ENCODE measurements at places on chromosomes 5 and 9. TPM values are rescaled to one million over a fixed set of nuclear protein-coding genes. Genes with fewer than 3 reads are reported as not detected.
A peak's percentile ranks its signal among the peaks of the same experiment; 100 is the strongest.

DNA sequence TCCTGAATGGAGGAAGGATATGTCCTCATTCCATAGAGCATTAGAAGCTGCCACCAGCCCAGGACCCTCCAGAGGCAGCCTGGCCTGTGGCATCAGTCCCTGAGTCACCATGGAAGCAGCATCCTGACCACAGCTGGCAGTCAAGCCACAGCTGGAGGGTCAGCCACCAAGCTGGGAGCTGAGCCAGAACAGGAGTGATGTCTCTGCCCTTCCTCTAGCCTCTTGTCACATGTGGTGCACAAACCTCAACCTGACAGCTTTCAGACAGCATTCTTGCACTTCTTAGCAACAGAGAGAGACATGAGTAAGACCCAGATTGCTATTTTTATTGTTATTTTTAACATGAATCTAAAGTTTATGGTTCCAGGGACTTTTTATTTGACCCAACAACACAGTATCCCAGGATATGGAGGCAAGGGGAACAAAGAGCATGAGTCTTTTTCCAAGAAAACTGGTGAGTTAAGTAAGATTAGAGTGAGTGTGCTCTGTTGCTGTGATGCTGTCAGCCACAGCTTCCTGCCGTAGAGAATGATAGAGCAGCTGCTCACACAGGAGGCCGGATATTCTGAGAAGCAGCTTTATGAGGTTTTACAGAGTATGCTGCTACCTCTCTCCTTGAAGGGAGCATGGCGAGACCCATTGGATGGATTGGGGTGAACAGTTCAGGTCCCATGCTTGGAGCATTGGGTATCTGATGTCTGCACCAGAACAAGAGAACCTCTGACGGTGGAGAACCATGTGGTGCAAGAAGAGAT is 13.0 kb upstream of the CYFIP2 start:
- H3K27ac ChIP-seq: no peak overlapping the region
- no peaks in the 10 kb centered on the region for H3K27me3 ChIP-seq
- no peak overlapping the region for H3K4me3 ChIP-seq
- no peak for DNase-seq

DNA sequence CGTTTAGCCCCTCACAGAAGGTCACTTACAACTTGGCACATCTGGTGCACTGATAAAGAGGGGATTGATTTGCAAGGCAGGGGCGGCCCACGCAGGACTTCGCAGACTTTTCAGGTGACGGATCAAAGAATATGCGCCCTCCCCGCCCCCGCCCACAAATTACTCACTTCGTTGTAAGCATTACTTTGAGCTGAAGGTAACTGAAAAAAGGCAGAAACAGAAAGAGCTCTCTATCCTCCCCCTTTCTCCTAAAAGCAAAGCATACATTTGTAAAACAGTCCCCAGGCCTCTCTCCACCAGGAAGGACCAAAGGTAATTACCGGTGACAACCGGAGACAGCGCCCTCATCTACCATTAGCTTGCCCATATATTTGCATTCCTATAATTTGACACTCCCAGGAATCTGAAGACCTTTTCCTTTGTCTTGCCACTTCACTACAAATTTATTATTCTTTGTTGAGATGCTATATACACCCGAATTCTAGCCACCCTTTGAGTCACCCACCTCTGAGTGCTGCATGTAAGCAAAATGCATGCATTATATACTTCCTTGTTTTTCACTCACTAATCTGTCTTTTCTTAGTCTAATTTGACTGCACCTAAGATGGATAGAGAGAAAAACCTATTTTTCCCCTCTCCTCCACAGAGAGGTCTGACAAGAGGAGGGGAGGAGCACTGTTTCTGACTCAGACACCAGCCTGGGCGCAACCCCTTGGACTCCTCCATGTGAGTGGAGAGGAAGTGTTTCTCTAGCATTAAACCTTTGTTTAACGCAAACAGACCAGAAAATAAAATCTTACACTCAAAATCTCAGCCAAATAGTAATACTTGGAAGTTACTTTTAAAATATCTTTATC is 74.7 kb upstream of the SPIN1 start:
- DNase-seq: no peak
- no peaks in the 10 kb centered on the region for H3K4me1 ChIP-seq
- H3K27me3 ChIP-seq: no peaks in the 10 kb centered on the region
- H3K27ac ChIP-seq: no peak overlapping the region

- no peak overlapping the region for H3K27ac ChIP-seq
- peaks cover 11% of the 10 kb centered on the region for H3K4me1 ChIP-seq
- H3K36me3 ChIP-seq: no peaks in the 10 kb centered on the region
- no peaks in the 10 kb centered on the region for H3K27me3 ChIP-seq
Observed at GRCh38 chr5:39800042-39800601, 375.3 kb upstream of the DAB2 start.

GRCh38 chr5:69184621-69185020 is 4.8 kb upstream of the CENPH start:
- H3K4me1 ChIP-seq: no peaks in the 10 kb centered on the region
- no peak for DNase-seq
- no peak overlapping the region for H3K4me3 ChIP-seq
- no peaks in the 10 kb centered on the region for H3K27me3 ChIP-seq
- H3K36me3 ChIP-seq: no peaks in the 10 kb centered on the region
- H3K27ac ChIP-seq: no peak overlapping the region

GRCh38 chr5:179374506-179375235 is 29.4 kb upstream of the ADAMTS2 start:
- no peak for DNase-seq
- no peaks in the 10 kb centered on the region for H3K36me3 ChIP-seq
- no peaks in the 10 kb centered on the region for H3K27me3 ChIP-seq
- no peak overlapping the region for H3K27ac ChIP-seq
- no peaks in the 10 kb centered on the region for H3K4me1 ChIP-seq

DNA sequence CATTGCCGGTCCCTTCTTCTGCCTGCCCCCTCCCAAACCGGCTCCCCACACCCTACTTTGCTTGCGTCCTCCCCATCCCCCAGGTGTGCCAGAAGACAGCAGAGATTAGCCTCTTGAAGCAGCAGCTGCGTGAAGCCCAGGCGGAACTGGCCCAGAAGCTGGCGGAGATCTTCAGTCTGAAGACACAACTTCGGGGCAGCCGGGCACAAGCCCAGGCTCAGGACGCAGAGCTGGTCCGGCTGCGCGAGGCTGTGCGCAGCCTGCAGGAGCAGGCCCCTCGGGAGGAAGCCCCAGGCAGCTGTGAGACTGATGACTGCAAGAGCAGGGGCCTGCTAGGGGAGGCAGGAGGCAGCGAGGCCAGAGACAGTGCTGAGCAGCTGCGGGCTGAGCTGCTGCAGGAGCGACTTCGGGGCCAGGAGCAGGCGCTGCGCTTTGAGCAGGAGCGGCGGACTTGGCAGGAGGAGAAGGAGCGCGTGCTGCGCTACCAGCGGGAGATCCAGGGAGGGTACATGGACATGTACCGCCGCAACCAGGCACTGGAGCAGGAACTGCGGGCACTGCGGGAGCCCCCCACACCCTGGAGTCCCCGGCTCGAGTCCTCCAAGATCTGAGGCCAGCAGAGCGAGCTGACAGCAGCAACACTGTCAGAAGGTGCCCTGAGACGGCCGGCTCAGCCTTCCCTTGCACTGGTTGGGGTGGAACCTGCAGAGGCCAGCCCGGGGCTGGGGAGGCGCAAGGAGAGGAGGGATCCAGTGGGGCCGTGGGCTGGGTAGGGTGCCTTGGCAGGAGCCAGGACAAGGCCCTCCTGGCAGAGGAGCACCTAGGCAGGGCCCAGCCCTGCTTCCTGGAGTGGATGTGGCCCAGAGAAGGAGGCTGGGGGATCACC is 8.3 kb downstream of the N4BP3 start:
- peaks cover 46% of the 10 kb centered on the region for H3K4me1 ChIP-seq
- H3K36me3 ChIP-seq: no peaks in the 10 kb centered on the region

GRCh38 chr5:178261666-178262600 is 29.3 kb upstream of the PHYKPL start:
- no peaks in the 10 kb centered on the region for H3K36me3 ChIP-seq
- H3K27me3 ChIP-seq: no peaks in the 10 kb centered on the region
- H3K27ac ChIP-seq: no peak overlapping the region
- no peak for DNase-seq
- no peaks in the 10 kb centered on the region for H3K4me1 ChIP-seq

DNA sequence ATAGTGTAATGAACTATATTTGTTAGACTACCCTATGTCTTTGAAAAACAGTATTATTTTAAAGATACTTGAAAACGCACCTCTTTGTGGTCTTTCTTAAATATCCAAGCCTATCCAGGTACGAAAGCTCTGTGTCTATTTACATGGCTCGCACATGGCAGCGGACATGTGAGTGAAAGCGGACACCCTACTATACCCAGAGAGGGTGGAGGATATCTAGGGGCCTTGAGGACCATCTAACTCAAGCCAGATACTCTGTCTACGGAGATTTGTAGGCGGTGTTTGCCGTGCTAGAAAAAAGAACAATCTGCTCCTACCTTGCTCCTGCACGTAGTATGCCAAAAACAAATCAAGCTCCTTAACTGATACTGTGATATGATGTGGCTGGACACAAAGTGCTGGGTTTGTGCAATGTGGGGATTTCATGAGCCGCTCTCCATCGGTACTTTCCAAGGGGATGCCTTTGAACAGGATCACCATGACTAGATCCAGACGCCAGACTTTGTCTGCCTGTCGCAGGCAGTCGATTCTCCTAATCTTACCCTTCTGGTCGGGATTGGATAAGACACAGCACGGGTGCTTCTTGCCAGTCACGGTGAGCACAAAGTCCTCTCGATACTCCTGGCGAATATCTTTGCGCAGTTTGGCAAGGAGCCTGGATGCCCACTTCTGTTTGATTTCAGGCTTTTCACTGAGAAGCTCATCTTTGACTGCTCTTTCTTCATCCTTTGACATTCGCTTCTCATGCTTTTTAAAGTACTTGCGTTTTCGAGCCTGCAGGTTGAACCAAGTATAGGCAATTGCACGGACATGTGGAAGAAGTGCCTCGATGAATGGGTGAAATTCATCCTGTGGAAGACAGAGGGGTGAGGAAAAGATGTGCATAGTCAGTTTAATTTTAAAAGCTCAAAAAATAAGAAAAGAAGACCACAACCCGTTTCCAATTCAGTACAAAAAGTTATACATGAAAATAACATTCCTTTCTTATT is 7.0 kb downstream of the NFIB start:
- H3K36me3 ChIP-seq: no peaks in the 10 kb centered on the region
- peak overlapping the region; percentile 99 for H3K27ac ChIP-seq
- peak overlapping the region; percentile 93 for H3K4me3 ChIP-seq
- H3K4me1 ChIP-seq: peaks cover 73% of the 10 kb centered on the region
- DNase-seq: peak; percentile 64

- H3K4me1 ChIP-seq: no peaks in the 10 kb centered on the region
- no peak overlapping the region for H3K27ac ChIP-seq
- H3K4me3 ChIP-seq: no peak overlapping the region
- H3K27me3 ChIP-seq: no peaks in the 10 kb centered on the region
- DNase-seq: no peak
Observed at GRCh38 chr9:116381350-116381749, 227.8 kb downstream of the PAPPA start.

DNA sequence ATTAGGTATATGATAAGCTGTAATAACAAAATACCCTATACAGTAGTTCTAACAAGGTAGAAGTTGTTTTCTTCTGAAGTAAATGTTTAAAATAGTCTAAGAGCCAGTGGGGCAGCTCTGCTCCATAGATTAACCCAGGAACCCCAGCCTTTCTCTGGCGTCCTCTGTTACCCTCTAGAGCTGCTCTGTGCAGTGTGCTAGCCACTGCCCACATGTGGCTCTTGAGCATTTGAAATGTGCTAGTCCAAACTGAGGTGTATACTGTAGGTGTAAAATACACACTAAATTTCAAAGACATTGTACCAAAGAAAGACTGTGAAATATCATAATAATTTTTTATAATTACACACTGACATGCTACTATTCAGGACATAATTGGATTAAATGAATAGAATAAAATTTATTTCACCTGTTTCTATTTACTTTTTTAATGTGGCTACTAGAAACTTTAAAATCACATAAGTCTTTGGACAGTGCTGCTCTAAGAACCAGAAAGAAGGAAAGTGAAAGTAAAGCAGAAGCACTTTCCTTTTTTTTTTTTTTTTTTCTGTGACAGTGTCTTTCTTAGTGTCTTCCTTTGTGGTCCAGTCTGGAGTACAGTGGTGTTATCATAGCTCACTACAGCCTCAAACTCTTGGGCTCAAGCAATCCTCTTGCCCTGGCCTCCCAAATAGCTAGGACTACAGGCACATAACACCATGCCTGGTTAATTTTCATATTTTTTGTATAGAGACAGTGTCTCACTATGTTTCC is 39.3 kb downstream of the RAI14 start:
- H3K27me3 ChIP-seq: no peaks in the 10 kb centered on the region
- H3K4me1 ChIP-seq: no peaks in the 10 kb centered on the region
- no peak for DNase-seq
- peak overlapping the region; percentile 22 for H3K4me3 ChIP-seq
- H3K27ac ChIP-seq: no peak overlapping the region

NME5 gene
- total RNA-seq: 0.65 TPM

FANCG gene
- 6.0 TPM for total RNA-seq

DTWD2 gene
- total RNA-seq: 5.5 TPM

EIF4EBP3 gene
- total RNA-seq: 36.2 TPM

ANKS6 gene
- total RNA-seq: 5.2 TPM

F2RL1 gene
- 0.08 TPM for total RNA-seq

TOR2A gene
- 4.1 TPM for total RNA-seq

Measured in psoas muscle (tissue), 8 donors.